ENCODE measurements at places on chromosomes 6 and 20.

DNA sequence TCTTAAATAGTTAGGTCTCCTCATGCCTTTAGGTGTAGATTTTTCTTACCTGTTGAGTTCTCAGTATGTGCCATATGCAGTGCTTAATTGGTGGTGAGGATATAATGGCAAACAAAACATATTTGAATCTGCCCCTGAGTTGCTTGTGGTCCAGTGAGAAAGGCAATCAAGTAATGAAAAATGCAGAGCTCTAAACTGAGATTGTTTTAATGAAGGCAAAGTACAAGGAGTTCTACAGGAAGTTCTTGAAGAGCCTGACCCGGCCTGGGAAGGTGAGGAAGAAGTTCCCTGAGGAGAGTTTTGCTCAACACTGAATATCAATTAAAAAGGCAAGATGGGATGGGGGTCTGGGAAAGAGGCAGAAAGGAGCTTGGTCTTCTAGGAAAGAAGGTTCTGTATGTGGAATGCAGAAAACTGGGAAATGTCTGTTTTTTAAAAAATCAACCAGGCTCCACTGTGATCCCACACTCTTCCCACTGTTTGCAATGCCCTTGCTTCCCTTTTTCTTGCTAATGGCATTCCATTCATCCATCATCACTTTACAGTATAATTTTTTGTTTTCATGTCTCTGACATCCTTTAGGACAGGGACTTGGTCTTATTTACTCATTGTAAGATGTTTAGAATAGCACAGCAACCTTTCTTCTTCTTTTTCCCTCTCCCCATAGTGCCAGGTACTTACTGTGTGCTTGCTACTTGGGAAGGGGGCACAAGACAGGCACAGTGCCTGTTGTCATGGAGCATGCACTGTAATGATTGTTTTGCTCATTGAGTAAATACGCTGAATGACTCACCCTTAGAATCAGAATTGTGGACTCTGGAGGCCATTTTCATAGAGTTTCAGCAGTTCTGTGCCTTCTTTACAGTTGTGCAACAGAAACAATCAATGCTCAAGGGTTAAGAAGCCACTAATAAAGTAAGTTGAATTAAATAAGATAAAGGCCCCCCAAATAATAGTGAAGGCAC is 64.3 kb downstream of the ANKS1A start:
- no peak for DNase-seq

DNA sequence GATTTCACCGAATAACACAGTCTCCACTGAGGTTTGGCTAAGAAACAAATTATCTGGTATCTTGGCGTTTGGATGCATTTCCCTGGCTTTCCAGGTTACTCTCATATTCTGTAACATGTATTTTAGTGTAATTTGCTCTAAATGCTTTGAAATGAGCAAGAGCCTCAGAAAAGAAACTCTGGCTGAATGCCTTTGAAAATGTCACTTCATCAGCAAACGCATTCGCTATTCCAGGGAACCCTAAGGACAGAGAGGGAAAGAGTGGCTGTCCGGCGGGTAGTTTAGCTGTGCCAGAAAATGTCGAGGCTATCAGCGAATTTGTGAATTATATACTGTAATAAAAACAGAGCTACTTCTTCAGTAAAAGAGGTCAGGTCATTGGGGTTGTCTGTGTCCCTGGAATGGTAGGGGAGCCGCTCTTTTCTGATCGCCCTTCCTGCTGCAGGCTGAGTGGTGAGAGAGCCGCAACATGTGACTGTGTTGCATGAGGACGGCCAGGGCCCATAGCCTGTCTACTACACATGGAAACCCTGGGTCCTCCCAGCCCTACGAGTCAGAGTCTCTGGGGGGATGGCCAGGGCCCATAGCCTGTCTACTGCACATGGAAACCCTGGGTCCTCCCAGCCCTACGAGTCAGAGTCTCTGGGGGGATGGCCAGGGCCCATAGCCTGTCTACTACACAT is 57.3 kb downstream of the SMOC2 start:
- DNase-seq, result no peak

DNA sequence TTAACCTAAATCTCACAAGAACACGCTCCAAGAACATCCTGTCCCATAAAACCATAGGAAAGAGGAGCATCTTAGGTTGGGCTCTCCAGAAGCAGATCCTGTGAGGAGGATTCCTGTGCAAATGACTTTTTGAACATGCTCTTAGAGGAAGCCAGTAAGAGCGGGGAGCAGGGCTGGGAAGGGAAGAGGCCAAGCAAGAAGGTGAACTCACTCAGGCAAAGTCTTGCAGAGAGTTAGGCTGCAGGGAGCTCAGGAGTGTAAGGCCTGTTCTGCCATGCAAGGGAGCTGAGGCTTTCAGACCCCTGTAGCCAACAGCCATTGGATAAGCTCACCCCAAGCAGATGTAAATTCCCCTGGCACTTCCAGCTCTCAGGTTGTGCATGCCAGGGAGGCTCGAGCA is 63.6 kb upstream of the LY86 start:
- no peak for DNase-seq

DNA sequence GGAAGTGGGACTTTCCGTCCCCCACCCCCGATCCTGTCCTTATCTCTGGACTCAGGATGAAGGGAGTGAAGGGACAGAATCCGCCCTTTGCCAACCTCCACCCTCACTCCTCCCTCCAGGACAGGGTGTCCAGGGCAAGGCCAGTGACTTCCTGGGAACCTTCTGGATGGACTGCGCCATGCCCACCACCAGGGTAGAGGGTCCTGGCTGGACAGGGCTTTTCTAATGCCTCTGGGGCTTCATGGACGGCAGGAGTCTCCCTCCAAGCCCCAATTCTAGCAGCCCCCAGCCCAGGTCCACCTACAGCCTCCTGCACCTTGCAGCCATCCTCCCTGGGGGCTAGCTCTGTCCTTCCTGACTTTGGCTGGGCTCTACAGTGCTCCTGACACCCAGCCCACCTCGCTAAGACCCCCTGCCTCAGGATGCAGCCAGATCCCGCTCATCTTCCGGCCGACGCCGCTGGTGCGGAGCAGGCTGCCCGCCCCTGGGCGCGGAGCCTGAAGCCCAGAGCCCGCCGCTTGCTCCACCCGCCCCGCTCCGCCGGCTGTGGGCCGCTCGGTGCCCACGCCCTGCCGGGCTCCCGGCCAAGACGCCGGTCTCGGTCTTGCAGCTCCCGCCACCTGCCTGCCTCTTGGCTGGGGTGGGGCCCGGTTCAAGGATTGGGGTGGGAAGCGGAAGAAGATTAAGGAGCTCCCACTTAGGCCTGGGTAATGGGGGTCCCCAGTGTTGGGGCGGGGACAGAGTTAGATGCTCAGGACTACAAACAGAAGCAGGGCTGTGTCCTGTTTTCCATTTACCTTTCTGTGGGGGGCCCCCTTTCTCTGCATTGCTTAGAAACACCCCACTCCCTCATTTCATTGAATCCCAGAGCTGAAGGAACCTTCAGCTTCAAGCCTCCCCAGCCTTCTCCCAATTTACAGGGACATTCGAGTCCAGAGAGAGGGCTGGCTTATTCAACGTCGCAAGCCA is 72.8 kb downstream of the MDGA1 start:
- DNase-seq, result no peak

- DNase-seq, result peak; percentile 68
Observed at GRCh38 chr6:73695619-73696421, at the start of gene CD109. CD109 (plus strand) TSS chr6:73696203; CDS start chr6:73696216, 13 bp downstream.

GRCh38 chr6:85126485-85127167 is 323.3 kb upstream of the NT5E start:
- no peak for DNase-seq

DNA sequence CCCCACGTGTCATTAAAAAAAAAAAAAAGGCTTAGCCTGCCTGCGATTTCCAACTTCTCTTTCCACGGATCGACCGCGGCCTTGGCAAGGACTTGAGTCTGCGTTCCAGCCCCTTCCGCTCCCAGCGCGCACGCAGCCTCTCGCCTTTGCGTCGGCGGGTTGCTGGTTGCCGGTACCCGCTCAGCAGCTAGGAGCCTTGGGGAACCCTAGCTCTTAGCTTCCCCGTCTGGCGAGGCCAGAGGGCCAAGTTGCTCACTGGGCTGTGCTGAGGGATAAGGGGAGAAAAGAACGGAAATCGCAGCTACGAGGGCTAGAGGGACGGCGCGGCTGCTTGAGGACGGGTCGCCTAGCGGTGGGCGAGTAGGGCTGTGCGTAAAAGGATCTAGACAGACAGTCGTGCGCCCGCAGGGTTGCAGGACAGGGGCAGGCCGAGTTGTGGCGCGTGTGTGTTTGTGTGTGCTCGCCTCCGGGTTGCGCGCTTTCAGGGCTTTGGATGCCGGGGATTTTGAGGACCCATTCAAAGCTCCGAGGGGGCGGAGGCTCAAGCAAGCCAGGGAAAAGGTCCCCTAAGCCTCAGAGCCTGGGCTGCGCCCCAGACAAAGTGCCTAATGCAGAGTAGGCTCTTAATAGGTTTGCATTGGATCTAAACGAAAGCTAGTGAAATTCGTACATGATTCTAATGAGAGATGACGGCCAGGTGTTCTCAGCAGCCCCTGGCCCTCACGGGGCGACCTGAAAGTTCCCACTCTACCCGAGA is 40.5 kb upstream of the OSTM1 start:
- peak; percentile 88 for DNase-seq

DNA sequence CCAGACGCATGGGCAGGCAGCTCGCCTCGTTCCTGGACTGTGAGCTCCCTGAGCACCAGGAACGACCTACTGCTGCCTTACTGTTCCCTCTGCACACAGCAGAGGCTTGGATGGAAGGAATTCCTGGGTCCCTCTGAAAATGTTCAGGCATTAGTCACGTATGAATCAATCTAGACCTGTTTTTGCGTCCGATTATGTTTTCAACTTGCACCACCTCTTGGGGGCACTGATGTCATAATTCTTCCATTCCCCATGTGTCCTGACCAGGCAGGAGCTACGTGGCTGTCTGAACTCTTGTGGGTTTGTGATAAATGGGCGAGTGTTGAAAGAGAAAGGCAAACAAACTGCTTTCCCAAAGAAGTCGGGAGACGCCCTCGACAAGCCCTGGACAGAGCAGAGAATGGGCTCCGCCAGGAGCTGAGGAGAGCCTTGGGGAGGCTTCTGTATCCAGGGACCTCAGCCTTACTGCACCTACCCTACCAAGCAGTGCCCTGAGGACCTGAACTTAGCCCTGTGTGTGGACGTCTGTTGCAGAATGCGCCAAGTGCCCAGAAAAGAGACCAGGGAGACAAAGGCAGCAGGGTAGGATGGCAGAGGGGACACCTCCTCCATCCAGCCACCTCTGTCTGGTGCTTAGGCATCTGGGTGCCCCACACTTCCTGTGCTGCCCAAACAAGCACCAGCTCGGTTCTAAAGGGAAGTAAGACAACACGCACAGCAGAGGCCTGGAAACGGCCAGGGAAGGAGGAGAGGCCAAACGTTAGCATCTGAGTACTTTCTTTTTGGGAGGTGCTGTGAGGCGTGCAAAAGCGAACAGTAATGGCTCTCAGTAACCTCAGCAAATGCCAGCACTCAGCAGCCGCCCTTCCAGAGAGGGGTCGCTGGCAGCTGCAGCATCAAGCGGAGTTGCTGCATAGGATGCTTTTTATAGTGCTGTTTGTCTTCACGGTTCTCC is 124.2 kb downstream of the LY86 start:
- DNase-seq, result no peak

DNA sequence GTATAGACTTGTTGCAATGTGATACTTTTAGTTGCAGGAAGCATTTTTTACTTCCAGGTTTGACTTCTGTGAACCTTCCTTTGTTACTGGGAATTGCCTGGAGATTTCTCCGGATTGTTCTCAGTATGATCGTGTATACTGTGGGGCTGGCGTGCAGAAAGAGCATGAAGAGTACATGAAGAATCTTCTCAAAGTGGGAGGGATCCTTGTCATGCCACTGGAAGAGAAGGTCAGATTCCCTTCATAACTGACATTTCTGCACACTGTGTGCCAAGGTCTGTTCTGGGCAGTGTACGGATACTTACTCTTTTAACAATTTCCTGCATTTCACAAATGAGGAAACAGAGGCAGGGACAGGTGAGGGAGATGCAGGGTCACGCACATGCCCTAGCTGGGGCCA is 9.7 kb downstream of the PCMTD2 start:
- peak; percentile 30 for DNase-seq

DNA sequence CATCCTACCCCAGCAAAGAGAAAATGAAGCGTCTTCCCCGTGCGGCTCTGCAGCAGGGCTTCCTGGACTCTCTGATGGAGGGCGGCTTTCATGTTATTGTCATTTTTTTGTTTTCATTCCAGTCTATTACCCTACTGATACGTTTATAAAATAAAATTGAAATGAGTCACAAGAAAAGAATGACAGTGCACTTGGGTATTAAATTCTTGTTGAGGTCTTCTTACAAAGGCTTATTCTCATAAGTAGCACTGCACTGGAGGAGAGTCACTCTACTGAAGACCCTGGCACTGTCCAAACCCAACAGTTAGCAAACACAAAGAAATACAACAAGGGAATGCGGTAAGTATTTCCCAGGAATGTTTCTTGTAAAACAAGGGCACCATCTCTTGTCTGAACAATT is 379.3 kb downstream of the MAFB start:
- DNase-seq, result no peak

DNA sequence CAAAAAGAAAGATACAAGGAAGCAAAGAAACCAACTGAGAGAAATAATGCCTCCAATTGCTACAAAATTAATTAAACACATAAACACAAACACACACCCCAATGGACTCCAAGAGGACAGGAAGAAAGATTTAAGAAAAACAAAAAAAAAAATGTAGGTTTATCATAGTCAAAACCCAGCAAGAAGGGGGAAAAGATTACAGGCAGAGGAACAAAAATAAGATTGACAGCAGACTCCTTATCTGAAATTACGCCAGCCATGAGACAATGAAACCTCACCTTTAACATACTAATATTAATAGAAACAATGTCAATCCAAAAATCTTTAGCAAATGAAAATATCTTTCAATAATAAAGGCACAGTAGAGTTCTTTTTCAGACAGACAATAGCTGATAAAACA is 155.8 kb downstream of the RNGTT start:
- DNase-seq, result no peak

- peak; percentile 73 for DNase-seq
Observed at GRCh38 chr20:63102721-63103375, 96.1 kb upstream of the BHLHE23 start.

DNA sequence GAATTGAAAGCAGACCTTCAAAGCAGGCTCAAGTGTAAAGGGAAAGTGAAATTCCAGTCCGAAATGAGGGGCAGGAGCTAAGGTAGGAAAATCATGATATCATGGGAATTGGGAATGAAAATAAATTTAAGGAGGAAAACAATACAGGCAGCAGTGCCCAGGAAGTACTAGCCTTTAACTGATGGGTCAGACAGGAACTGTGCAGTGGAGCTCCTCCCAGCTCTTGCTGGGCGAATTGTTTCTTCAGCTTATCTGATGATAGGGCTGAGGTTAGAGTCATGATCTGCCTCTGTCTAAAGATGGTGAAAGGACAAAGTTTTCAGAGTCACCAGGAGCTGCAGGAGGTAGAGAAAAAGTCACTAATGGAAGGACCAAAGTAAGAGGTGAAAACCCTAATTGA is 457.9 kb upstream of the PTCHD4 start:
- DNase-seq, result no peak

DNA sequence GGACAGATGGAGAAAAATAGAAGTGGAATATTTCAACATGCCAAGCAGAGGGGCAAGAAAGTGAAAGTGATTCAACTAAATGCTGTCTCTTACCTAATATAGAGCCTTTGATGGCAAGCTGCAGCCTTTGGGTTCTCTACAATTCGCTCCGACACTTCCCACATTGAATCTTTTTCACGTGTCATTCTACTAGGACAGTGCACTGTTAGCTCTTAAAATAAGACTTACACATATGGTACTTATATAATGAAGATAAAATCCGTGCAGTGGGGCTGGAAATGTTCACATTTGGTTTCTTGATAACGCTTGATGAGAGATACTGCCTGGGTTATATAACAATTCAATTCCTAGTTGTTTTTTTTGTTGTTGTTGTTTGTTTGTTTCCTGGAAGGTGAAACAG is 502.4 kb downstream of the LMBRD1 start:
- DNase-seq, result no peak

Data from Right ventricle myocardium inferior (tissue), 1 donor.